Jurkat, Clone E6-1 (cell line): ENCODE measurements at places on chromosomes 5 and 9.

GRCh38 chr5:95374061-95374460, 17.1 kb upstream of the FAM81B start:
- DNase-seq: no peak

- no peak for DNase-seq
These were observed 213.4 kb upstream of the DMAC1 start for GRCh38 chr9:8012986-8013385.

- DNase-seq: no peak
These were observed 174.9 kb upstream of the HMHB1 start for GRCh38 chr5:143636931-143637528.

GRCh38 chr9:126915281-126915816, 767 bp downstream of the RALGPS1 start:
- no peak for DNase-seq

DNA sequence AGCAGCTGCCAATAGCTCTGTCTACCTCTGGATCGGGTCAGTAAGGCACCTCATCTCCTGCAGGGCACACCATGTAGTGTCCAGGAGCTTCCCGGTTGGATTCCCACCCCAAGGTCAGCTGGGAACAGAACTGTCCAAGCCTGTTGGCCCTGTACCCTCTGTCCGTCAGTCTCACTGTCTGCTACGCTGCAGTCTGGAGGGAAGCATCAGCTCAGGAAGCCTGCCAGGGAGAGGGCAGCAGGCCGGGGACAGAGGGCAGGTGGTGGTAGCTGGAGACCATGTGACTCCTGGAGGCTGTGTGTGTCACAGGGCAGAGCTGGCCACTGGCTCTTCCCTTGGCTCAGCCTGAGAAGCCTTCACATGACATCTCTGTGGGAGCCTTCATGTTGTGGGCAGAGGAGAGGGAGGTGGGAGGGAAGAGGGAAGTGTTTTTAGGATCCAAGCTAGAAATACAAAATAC, 134.5 kb downstream of the SEC61B start:
- DNase-seq: no peak

DNA sequence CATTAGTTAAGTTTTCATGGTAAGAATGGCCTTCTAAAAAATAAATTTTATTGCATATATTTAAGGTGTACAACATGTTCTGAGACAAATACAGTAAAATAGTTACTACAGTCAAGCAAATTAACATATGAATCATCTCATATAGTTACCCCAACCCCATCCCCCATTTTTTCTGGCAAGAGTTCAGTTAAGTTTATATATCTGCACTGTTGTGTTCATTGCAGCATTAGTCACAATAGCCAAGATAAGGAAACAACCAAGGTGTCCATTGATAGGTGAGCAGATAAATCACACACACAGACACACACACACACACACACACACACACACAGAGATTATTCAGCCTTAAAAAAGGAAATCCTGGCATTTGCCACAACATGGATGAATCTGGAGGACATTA, 37.2 kb upstream of the OTULIN start:
- DNase-seq: no peak

DNA sequence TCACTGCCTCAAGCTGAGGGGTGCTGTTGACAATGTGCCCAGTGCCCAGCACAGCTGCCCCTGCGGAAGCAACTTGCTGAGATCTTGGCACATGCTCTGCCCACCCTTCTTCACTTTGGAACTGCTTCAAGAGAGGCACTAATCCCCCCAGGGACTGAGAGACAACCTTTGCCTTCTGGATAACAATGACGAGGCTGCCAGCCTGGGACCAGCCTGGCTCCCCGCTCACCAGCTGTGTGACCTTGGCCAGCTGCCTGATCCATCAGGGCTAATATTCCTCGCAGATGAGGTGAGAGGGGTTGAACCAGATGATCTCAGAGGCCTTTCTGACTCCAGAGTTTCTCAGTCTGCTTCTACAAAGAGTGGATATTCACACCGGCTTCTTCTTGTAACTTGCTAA, 81.0 kb downstream of the SHB start:
- no peak for DNase-seq

DNA sequence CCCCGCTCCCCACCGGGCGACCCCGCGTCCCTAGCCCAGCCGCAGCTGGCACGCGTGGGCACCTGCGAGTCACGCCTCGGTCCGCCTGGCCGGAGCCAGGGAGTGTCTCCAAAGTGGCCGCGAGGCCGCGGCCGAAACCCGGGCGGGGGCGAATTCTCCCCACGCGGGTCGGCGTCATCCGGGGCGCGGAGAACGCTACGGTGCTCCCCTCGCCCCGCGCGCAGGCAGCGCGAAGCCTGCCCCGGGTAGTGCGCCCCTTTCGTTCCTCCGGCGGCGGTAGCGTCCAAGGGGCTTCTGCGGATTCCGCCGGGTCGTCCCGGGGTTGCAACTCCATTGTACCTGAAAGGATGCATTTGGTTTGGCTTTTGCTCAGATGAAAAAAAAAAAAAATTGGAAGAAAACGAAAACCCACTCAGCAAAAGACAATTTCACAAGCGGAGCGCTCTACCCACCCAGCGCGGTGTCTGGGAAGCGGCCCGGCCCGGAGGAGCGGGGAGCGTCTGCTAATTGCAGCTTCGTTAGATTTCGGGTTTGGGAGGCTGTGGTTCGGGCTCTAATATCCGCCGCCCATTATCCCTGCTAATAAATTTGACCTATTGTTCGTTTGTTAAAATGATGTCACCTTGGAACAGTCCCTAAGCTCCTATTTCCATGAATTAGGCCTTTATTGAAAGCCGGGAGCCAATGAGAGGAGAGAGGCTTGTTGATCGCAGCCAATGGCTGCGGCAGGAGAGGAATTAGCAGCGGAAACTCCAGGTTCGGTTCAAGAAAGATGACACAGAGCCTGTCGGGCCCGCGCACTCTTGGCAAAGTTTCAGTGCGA, at the start of gene TLX3:
TLX3 (plus strand) TSS at position 796 of the 823 bp plus-strand sequence. CDS start 118 bp downstream, outside the sequence.
- no peak for DNase-seq

DNA sequence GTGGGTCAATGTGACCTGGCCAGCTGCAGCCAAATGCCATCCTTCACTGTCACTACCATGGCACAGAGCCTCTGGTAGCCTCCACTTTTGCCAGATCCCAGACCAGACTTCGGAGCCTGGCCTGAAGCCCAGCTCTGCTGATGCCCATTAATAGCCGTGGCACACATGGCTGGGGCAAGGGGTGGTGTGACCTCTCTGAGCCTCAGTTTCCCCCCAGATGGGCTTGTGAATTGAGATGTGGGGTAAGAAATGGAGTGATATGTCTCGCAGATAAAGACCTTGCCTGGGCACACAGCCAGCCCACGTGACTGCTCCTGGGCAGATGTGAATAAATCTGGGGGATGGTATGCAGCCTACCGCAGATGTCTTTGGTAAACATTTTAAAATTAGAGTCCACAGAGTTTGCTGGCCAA, 13.9 kb downstream of the SUSD3 start:
- DNase-seq: peak; percentile 41

DNA sequence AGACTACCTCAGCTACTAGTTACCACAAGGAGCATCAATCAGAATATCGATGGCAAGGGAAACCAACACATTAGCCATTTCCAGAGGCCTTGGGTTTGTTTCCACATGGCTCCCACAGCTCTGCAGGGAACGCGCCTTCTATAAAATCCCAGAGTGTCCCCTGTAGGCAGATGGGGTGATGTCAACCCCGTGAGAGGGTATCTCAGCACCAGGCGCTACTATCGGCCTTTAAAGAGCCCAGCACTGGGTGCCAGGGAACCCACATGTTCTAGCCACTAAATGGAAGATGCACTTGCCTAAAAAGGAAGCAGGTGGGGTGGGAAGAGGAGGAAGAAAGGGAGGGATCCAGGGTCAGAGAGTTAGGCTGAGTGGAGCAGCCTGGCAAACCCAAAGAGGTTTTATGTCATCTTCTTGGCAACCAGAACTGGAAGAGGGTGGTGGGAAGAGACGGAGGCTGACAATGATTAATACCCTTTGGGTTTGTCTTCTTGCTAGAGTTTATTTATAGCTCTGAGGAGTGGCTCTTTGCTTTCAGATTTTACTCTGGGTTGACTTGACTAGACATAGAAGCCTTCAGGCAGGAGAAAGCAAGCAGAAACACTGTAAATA, 19.9 kb downstream of the MACROH2A1 start:
- no peak for DNase-seq

GRCh38 chr5:172768573-172769341, 2.2 kb downstream of the DUSP1 start:
- DNase-seq: no peak

DNA sequence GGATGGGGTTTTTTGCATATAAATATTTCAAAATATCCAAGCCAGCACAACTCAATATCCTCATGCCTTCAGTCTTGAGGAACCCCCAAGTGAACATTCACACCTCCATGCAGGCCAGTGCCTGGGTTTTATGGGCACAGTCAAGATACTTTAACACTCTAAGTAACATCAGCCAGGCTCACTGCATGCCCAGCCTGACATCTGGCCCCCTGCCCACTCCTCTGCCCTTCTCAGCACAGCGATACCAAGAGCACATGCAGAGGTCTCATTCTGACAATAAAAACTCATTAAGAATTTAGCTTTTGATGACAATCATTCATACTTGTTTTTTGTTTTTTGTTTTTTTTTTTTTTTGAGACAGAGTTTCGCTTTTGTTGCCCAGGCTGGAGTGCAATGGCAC, 250.0 kb downstream of the CWC27 start:
- no peak for DNase-seq

- DNase-seq: no peak
These were observed 428.6 kb downstream of the SPOCK1 start for GRCh38 chr5:137070521-137070920.

- DNase-seq: no peak
These were observed 46.2 kb upstream of the NKD2 start for GRCh38 chr5:962386-962785.

- DNase-seq: no peak
These were observed 66.1 kb downstream of the PAPPA start for GRCh38 chr9:116219686-116220085.
